NCI-H1092 (cell line): ENCODE measurements at places on chromosomes 7 and 10.
A peak's percentile ranks its signal among the peaks of the same experiment; 100 is the strongest.

DNA sequence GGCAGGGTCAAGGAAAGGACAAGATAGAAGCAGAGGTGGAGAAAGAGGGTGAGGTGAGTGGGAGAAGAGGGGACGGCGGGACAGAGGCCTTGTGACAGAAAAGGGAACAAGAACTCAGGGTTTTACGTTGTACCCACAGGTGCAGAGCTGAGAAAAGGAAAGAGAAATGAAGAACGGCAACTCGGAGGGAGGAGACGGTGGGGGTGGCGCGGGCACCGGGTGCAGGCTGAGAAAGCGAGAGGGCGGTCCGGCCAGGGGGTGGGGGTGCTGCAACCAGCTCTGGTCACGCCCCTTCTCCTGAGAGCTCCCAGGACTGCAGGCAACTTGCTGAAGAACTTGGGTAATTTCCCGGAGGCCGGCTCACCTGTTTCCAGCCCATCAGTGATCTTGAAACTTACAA, 65.3 kb downstream of the CARD11 start:
- no peak for DNase-seq

DNA sequence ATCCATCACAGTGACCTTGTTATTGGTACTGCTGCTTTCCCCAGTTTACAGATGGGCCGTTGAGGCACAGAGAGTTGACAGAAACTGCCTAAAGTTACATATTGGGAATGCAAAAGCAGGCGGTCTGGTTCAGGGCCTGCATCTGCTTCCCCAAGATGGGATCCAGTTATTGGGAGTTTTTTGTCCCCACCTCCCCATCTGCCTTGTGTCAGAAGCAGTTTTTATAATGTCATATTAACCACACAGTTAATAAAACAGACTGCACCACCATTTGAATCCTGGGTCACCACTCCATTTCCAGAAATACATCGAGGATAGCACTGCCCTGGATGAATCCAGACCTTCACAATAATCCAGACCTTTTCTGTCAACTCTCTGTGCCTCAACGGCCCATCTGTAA, 67.9 kb downstream of the CELF2 start:
- no peak for DNase-seq

- no peak for DNase-seq
Measured at GRCh38 chr10:131081786-131082185, 229.7 kb downstream of the TCERG1L start.

DNA sequence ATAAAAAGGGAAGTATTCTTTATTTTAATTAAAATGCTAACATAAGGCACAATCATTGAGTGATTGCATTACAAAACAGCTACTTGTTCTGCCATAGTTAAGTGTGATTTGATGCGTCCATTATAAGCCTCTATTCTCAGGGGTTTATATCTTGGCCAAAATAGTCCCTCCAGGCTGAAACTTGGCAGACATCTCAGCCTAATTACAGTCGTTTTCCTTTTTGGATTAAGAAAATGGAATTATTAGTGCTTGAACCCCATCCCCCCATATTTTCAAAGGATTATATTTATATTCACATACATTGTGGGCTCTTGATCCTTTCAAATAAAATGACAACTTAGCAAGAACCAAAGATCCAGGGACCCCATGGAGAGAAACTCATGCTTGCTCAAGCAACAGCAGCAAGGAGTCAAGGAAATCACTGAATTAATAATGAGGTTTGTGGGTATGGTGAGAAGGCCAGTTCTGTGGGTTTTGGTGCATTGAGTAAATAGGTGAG, 66.7 kb upstream of the NEUROD6 start:
- DNase-seq = no peak

GRCh38 chr7:100897772-100898454, 2.2 kb upstream of the ACHE start:
- DNase-seq = no peak

DNA sequence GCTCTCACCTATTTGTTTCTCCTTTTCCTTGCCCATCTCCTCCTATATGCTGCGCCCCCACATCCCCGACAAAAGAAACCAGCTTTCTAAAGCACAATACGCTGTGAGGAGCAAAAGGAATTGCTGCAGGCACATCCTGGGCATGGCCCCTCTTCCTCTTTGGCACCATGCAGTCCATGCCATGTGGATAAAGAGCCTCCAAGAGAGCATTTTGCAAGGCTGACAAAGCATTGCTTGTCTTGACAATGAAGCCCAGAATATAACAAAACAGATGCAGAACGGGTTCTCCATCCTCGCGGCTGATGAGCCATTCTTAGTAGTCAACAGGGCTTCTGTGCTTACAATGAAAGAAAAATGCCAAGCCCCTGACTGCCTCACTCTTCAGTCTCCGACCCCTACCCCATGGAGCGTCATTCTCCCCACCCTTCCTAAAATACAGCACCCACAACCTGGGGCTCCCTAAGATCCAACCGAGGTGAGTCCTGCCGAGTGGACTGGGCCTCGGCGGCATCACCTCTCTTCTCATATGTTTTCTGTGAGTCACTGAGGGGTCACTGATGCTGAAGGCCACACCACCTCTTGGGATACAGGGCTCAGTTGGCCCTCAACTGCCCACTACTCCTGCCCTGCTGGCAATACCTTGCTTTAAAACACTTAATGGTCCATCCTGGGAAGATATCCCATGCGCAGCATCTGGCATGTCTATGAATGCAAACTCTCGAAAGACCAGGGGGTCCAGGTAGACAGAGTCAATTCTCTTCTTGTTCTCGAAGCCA, 47.5 kb downstream of the GSDME start:
- DNase-seq = no peak

DNA sequence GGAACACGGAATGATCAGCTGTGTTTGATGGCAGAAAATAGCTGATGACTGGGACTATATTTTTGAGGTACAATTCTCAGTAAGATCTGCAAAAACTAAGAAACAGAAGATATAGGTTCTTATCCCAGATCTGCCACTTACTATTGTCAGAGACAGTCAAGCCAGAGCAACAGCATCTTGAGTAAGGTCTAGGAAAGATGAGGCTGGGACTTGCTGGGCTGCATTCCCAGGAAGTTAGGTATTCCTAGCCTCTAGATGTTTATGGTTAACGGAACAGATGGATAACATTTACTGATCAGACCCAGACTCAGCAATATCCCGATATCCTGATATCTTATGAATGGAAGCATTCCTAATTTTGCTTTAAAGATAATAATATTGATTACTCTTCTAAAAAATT, 68.7 kb upstream of the DNAJB12 start:
- no peak for DNase-seq

GRCh38 chr7:84792231-84792893, 394.5 kb downstream of the SEMA3D start:
- no peak for DNase-seq

- DNase-seq = no peak
Measured at GRCh38 chr7:106071356-106071998, 40.6 kb downstream of the SYPL1 start.

DNA sequence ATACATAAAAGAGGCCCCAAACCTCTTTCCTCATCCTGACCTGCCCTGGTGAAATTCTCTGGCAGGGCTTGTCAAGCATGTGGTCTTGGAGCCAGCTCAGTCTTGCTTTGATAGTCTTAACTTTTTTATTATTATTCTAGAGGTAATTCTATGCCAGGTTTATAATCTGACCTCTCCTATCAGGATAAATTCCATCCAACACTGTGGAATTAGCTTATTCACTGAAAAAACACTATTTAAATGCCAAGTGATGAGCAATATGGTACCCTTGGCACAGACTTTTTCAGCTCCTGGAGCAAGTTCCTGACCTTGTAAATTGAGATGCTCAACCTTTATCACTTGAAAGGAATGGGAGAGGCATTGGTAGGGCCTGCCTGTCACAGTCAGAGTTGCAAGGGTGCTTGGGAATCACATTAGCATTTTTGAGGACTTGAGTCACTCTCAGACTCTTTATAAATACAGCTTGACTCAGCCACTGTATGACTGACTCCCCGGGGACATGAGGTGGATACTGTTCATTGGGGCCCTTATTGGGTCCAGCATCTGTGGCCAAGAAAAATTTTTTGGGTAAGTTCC, at the start of gene CPA4:
TSS of gene CPA4 (plus strand) at position 480 of the 576 bp plus-strand sequence. CDS start at position 500, 20 bp downstream.
- no peak for DNase-seq

- DNase-seq = no peak
Measured at GRCh38 chr7:129784437-129784782, 168.3 kb downstream of the UBE2H start.

- DNase-seq = no peak
Measured at GRCh38 chr10:3865565-3865964, 80.6 kb upstream of the KLF6 start.

DNA sequence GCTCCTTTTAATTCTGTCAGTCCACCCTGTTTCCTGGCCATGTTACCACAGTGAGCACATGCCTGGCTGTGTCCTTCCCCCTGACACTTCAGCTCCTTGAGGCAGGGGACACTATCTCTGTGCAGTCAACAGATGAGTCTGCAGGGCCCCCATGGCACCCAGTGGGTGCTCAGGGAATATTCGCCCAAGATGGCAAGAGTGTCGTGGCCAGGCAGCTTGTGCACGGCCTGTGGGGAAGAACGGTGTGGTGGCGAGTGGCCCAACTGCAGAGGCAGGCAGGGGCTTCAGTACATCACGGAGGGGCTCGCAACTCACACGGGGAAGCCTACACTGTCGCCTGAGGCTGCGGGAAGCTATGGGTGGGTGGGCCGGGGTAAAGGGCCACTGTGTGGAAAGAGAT, 91.1 kb downstream of the TRRAP start:
- DNase-seq = no peak

DNA sequence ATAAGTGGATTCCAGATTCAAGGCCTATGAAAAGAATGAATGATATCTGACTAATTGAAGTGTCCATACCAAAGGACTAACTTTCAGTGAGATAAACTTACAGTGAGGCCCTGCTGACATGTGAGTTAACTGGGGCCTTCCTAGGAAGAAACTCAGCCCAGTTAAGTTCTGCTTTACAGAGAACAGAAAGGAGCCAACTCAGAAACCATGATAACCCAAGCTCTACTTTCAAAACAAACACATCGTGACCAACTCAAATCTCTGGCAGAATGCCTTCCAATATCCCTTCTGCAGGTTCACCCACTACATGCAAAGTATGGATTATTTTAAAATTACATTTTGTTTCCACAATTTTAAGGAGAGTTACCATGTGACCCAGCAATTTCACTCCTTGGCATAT, 75.8 kb upstream of the MRLN start:
- no peak for DNase-seq

- no peak for DNase-seq
Measured at GRCh38 chr7:32588657-32589056, 93.4 kb downstream of the AVL9 start.

DNA sequence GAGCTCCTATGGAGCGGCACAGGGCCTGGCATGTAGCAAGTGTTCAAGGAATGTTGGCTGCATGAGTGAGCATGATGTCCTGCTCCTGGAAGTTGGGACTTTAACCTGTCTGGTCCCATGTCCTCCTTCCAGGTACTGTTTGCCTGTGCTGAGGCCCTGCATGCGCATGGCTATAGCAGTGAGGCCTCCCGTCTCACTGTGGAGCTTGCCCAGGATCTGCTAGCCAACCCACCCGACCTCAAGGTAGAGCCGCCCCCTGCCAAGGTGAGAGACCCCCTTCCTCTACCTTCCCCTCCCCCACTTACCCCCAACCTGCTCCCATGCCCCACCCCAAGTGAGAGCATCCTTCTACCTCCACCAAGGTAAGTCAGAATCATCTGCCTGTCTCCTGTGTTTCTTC, 8.1 kb downstream of the ZSWIM8 start:
- DNase-seq = no peak

DNA sequence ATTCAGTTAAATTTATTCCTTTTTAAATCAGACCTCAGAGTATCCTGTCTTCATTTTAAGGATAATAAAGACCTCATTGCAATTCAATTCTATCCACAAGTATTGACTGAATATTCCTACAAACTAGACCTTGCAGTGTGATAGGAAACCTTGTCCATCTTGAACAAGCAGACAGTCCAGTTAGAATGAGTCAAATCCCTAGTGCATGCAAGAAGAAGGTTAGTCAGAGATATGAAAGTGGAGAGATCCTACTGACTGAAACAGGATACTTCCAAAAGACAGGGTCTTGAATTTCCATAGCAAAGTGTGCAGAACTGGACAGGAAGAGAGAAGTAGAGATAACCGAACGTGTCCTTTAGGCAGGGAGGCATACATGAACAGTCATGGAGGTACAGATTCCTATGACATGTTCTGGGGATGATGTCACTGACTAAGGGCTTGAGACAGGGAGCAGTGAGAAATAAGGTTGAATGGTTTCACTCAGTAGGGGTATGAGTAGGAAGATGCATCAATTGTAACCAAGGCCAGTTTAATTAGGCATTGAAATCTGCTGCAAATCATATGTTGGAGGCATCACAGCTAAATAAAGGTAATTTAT, 45.2 kb downstream of the PPP1R3A start:
- no peak for DNase-seq

DNA sequence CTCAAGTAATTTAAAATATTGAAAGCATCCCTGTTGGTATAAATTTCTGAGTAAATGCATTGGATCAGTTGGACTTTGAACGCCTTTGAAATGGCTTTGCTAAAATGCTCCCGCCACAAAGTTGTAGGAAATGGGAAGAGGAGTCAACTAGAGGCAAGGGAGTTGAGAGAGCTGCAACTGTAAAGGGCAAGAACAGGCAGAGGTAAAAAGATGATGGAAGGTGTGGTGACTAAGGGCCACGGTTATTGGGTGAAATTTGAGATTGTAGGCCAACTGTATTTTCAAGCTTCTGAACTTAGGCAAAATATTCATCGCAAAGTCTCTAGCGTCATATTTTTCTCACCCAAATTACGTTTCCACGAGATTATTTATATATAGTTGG, 595 bp upstream of the SUMF2 start:
- DNase-seq = no peak

GRCh38 chr7:132614428-132615318, 38.4 kb upstream of the PLXNA4 start:
- peak; percentile 15 for DNase-seq

GRCh38 chr7:7618410-7618809, 22.1 kb upstream of the UMAD1 start:
- no peak for DNase-seq

GRCh38 chr7:128385988-128386925, 23.5 kb downstream of the IMPDH1 start:
- no peak for DNase-seq

DNA sequence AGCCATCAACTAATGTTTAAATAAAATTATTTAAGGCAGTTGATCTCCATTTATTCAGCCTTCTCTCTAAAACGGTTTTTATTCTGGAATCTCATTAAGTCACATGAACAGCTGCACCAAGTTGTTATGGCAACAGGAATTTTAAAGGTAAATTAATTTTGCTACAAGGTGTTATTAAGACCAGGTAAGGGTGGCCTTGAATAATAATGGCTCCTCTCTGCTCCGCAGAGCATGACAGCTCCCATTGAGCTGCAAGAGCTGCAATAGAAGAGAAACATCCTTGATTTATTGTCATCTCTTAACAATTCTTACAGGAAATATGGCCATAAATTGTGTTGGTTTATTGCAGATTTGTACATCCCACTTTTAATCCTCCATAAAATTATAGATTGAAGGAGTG, 165.8 kb downstream of the KLF6 start:
- DNase-seq = no peak

DNA sequence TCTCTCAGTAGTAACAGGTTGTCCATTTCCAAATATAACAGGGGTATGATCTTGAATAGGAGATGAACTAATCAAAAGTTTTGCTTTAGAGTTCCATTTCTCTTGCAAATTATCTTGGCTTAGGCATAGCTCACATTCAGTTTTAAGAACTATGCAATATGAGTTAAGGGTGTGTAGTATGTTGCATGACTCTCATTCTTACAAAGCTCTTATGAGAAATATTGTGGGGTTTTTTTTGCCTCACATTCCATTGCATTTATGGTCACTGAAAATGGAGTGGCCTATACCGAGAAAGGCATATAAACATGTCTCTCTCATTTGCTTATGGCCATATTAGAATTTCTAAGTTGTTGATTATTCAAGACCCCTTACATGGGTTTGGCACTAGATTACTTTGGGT, 48.5 kb upstream of the LAMB1 start:
- no peak for DNase-seq
